ENCODE measurements at places on chromosomes 11 and 22. TPM values are rescaled to one million over a fixed set of nuclear protein-coding genes. Genes with fewer than 3 reads are reported as not detected.

The HBE1 gene
- not detected for total RNA-seq

The RFPL1 gene
- not detected for total RNA-seq

The ZMAT5 gene
- 15.7 TPM for total RNA-seq

The SLC22A12 gene
- not detected for total RNA-seq

The MAJIN gene
- not detected for total RNA-seq

The OR10A5 gene
- not detected for total RNA-seq

The CADM1 gene
- total RNA-seq: 3.4 TPM

The CYP2D6 gene
- total RNA-seq: 0.19 TPM

The FREY1 gene
- total RNA-seq: 0.75 TPM

The KLHL22 gene
- total RNA-seq: 19.9 TPM

The RHOD gene
- total RNA-seq: 3.8 TPM

The SLC22A9 gene
- not detected for total RNA-seq

The PGA4 gene
- total RNA-seq: not detected

The SUSD2 gene
- total RNA-seq: 0.09 TPM

The IL18 gene
- total RNA-seq: 5.5 TPM

The MRGPRE gene
- total RNA-seq: not detected

The HTR3A gene
- not detected for total RNA-seq

The SPDYC gene
- total RNA-seq: not detected

The LRRC55 gene
- not detected for total RNA-seq

The CHCHD10 gene
- 4.3 TPM for total RNA-seq

The PRG3 gene
- total RNA-seq: not detected

The ASRGL1 gene
- 28.3 TPM for total RNA-seq

The TEX54 gene
- not detected for total RNA-seq

The OR5B21 gene
- not detected for total RNA-seq

The MED15 gene
- total RNA-seq: 28.2 TPM

The TSSK2 gene
- total RNA-seq: not detected

The KRTAP5-3 gene
- total RNA-seq: not detected

The NECTIN1 gene
- total RNA-seq: 10.5 TPM

The TMEM151A gene
- total RNA-seq: not detected

The NRIP3 gene
- 12.0 TPM for total RNA-seq

The ARHGAP42 gene
- 2.0 TPM for total RNA-seq

The P2RY2 gene
- 4.0 TPM for total RNA-seq

The RBMXL2 gene
- total RNA-seq: 0.18 TPM

The DBX1 gene
- total RNA-seq: not detected

The GTF2H1 gene
- 47.4 TPM for total RNA-seq

The PAMR1 gene
- total RNA-seq: 0.56 TPM

The DKK3 gene
- 288 TPM for total RNA-seq

The MRGPRX3 gene
- total RNA-seq: 0.09 TPM
